Hindlimb muscle (tissue), 1 donor: ENCODE measurements at places on chromosomes 2 and 18.

DNA sequence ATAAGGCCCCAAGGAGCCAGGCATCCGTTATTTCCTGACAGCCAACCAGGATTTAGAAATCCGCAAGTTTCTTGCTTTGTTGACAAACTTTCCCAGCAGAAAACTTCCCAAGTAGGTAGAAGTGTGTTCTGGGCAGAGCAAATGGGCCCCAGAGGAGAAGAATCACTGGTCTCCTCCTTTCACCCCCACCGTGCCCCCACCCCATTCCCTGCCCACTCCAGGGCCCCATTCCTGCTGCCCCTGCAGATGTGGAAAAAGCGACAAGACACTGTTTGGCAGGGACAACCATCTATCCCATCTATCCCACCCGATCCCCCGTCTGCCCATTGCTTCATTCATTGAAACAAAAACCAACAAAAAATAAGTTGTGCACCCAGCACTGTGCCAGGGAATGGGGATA, 10.2 kb upstream of the FAHD2A start:
- DNase-seq: no peak

GRCh38 chr2:118847762-118848172, 319 bp upstream of the EN1 start:
- peak; percentile 89 for DNase-seq

- no peak for DNase-seq
Measured at GRCh38 chr2:171492664-171493063, 29.6 kb upstream of the CYBRD1 start.

GRCh38 chr2:44560941-44561340, 199.2 kb downstream of the CAMKMT start:
- DNase-seq: no peak

DNA sequence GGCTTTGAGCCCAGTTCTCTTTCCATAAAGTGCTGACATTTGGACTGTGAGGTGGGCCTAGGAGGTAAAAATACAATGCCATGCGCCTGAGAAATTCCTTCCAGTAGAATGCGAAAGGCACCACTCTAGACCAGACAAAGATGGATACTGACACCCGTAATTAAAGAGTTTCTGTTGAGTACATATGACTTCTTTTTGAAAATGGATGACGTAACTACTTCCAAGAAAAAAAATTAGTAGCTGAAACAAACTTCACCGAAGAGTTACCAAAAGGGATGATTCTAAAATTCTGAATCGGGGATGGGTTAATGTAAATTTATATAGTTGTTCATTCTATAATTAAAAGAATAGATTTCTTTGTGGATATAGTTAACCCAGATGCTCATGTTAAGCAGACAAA, 146.8 kb downstream of the ALK start:
- DNase-seq: no peak

DNA sequence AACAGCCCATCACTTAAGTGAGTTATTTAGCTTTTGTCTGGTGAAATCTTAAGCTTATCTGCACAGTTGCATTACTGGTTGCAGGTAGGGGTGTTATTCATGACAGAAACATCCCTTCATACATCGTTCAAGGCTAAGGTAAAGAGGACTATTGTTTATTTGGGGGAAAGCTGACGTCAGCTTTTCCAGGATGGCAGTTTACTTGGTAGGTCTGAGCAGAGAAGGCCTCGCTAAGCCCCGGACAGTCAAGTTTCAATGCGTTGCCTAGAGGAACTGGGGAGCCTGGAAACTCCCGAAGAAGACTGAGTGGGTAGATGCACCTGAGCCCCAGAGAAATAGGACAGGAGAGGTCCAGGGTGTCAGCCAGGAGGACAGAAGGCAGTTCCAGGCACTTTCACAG, 2.2 kb downstream of the RNU4ATAC start:
- no peak for DNase-seq

DNA sequence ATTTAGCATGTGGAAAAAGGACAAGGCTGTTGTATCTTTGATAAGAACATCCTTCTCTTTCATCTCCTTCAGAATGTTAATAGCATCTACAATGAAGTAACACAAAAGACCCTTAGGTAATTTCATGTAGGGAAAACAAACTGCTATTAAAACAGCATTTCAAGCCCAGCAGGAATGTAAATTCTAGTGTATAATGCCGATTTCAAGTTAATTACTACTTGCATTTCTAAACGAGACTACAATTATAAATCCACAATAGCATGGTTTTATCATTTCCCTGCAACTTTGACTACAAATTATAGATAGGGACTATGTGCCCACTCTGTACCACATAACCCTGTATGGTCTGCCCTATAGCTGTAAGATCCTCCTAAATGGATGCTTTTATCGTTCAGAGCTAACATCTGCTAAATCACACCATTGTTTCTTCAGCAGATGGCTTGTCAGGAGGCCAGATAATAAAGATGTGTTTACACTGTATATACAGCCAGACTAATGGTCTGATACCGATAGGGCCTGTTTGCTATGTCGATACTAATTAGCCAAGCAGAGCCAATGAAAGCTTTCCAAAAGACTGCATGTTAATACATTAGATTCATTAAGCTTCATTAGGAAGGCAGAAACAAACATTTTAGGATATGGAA, 51.9 kb downstream of the LRPPRC start:
- no peak for DNase-seq

GRCh38 chr2:232873292-232873908, 3.3 kb downstream of the SNORC start:
- no peak for DNase-seq

GRCh38 chr2:177551989-177552421, 159.4 kb downstream of the AGPS start:
- DNase-seq: peak; percentile 43
